ENCODE measurements at places on chromosomes 6 and 20.

DNA sequence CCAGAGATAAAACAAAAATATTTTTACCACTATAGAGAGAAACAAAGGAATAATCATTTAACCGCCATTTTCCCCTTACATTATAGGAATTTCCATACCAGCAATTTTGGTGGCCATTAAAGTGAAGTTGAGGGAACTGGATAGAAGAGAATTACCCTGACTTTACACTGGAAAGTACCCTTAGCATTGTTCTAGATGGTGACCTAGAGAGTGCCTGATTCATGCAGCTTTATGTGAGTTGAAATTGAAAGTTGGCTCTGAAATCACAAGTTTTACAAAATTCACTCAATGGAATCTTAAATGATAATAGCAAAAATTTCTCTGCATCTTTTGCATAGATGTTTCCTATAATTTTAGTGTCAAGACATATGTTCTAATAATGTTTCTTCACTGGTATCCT lies 55.7 kb upstream of the PREP start:
- no peak for DNase-seq

DNA sequence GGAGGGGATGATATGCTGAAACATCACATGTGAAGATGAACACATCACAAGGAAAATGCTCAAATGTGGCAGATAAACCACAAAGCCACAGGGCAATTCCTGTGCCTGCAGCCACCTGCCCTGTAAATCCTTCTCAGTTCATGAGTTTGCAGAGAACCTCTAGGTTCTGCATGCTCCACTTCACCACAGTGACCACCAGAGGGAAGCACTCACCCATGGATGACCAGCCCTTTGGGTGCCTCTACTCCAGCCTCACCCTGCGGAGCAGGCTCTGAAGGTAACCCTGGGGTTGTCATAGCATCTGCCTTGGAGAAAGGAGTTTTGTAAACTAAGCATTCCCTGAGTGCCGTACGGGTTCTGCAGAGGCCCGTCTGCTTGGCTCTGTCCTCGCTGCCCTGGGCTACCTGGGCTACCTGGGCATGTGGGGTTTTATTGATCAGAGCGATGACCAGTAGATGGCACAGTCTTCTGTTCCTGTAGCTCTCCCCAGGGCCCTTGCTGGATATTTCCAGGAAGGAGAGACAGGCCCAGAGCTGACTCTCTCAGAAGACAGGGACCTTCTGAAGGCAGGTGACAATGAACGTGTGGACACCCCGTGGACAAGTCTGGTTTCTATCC lies 31.7 kb upstream of the CST1 start:
- peak; percentile 60 for DNase-seq

GRCh38 chr20:31679357-31680285 lies 41.9 kb downstream of the COX4I2 start:
- DNase-seq, result no peak

GRCh38 chr20:23111307-23111943 lies 25.3 kb upstream of the CD93 start:
- DNase-seq, result no peak

DNA sequence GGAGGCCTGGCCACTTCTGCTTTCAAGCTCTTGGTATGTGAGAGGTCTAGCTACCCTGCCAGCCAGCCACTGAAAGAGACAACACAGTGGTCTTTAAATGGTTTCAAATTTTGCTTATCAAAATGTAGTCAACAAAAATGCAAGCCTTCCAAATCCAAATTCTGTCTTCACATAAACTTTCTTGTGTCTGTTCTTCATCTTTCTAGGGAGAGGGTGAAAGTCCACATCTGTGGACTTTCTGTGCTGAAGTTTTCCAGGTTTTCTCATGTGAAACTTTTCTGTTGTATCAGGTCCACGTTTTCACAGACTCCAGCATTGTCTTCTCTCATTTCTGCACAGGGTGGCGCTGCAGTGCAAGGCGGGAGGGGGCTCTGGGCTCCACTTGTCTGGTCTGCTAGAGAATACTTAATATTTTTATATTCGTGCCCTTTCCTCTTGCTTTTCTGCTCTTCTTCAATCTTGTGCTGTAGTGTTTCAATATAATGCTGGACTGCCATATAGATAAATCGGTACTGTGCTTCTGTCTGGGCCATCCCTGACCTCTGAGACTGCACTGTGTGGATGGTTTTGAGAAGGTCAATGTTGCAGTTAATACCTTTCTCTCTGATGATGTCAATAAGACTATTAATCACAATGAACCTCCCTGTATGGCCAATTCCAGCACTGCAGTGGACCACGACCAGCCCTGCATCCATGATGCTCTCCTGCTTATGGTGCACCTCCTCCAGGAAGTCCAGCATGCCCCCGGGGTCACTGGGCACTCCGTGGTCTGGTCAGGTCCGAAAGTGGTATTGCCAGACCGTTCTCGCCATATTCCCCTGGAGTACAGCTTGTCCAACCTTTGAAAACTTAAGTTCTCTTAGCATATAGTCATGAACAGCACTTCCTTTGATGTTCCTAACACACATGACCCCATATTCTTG lies 161.6 kb upstream of the TNFAIP3 start:
- DNase-seq, result peak; percentile 43

DNA sequence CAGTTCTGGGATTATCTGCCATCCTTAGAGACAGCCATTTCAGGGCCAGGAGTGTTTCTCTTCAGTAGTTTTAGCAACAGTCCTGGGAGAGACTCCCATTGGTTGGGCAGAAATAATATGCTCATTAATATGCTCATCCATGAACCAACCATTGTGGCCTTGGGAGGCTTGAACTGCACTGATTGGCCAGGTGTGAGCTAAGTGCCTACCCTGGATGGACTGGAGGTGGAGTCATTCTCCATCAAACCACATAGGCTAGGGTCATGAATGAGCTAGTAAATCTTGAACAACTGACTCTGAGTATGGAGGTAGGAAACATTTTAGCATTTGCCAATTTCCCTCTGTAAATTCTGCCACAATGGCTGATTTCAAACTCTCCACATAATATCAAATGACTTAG lies 70.2 kb upstream of the ZFP64 start:
- no peak for DNase-seq

DNA sequence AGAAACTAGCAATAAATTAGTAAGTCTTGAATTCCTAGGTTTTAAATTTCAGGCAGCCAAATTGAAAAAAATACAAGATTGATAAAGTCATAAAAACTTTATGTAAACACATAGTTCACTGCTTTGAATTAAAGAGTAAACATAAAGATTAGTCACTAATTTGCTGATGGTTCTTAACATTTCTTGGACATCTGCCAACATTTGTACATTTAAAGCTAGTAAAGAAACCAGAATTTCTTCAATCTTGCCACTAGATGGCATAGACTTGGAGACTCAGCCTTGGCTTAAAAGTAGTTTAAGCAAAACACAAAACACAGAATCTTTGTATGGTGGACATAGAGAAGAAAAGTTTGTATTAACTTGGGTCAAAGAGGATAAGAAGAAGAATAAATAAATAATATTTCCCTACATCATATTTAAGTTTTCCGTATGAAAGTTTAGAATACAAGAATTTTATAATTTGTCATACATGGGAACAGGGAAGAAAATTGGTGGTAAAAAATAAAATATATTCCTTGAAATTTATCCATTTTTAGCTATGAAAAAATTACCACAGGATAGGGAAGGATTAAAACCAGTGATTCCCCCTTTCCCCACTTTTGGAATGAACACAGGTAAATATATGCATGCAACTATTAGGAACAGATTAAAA lies 41.7 kb upstream of the FAM135A start:
- DNase-seq, result peak; percentile 27

DNA sequence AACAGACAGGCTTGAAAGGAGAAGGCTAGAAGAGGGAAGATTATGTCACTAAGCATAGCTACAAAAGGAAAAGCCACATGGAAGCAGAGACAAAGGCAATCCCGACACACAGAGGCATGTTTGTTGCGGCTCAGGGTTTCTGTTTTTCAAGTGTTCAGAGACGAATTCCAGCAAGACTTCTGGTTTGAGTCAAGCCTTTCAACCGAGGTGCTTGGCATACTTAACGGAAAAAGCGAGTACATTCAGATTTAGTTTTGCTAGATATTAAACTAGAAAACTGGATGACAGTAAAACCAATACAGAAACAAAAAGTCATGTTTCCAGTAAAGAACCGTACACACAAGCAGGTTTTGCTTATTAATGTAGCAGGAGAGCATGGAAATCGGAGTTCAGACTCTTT lies 27.2 kb downstream of the MCUR1 start:
- DNase-seq, result no peak

DNA sequence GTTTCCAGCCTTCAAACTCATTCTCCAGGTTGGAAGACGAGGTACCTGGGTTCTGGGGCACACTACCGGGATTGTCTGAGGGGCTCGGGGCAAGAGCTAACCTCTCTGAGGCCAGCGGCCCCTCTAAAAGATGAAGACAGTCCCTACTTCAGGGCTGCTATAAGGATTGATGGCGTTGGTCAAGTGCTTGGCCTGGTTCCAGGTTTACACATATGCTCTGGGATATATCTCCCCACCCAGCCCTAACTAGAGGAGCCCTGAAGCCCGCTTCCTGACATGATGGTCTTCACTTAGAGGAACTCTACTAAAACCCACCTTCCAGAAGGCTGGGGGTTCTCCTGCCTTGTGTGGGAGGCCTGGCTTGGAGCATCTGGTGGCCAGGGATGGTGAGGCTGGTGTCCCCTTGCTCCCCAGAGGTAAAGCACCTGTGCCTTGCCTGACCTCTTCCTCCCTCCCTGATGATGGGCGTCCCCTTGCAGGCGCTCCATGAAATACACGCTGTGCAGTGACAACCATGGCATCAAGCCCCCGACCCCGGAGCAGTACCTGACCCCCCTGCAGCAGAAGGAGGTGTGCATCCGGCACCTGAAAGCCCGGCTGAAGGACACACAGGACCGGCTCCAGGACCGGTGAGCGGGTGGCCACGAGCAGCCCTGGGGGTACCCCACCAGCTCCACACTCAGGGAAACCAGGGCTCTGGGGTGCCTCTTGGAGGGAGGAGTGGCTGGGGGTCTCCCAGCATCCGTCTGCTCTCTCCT lies 28.7 kb downstream of the SDCBP2 start:
- no peak for DNase-seq

Measured in HuH-7 (cell line).